ENCODE measurements at places on chromosomes 3 and 15.

GRCh38 chr3:184022323-184022722, 4.6 kb upstream of the ABCC5 start:
- peak overlapping the region; percentile 80 for H3K27ac ChIP-seq
- peaks cover 9% of the 10 kb centered on the region for H3K4me1 ChIP-seq
- H3K27me3 ChIP-seq: no peaks in the 10 kb centered on the region
- H3K4me3 ChIP-seq: no peak overlapping the region
- H3K36me3 ChIP-seq: no peaks in the 10 kb centered on the region
- DNase-seq: no peak

DNA sequence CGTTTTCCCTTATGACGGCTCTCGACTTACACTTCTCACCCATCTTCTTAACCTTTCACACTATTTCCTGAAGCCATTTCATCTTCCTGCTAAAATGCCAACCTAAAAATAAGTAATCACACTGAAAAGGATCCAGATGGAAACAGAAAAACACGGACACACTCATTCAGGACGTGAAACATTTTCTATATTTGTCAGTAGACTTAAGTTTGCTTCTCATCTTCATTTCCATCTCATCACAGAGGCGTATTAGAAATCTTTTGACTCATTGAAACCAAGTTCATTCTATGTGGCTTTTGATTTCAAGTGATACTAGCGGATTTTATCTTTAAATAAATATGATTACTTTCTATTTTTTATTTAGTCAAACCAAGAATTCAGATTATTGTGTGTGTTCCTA, 27.4 kb upstream of the DLG1 start:
- no peaks in the 10 kb centered on the region for H3K27me3 ChIP-seq
- no peaks in the 10 kb centered on the region for H3K36me3 ChIP-seq
- no peak for DNase-seq
- no peak overlapping the region for H3K4me3 ChIP-seq
- no peaks in the 10 kb centered on the region for H3K4me1 ChIP-seq

DNA sequence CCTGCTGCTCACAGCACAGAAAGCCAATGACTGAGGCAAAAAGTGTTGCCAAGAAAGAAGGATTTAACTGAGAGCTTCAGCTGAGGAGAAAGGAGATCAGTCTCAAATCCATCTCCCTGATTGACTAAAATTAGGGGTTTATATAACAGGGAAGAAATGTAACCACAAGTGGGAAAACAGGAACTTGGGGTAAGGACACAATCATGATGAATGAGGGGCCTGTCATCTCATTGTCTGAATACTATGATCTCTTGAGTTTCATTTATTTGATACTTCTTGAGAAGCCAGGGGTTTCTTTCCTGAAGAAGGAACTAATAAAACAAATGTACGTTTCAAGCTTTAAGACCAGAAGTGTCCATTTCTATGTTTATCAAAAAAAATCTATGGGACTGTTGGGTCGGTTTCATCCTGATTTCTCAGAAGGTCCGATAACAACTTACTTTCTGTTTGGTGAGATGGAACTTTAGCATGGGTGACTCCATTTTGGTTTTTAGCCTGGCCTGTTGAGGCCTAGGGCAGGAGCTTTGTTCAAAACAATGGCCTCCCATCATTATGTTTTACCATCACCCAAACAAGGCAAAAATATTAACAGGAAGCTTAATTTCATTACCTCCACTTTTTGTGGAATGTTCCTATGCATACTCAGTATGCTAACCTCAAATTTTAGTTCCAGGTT, 76.6 kb upstream of the PIAS1 start:
- H3K27ac ChIP-seq: no peak overlapping the region
- no peak overlapping the region for H3K4me3 ChIP-seq
- no peaks in the 10 kb centered on the region for H3K27me3 ChIP-seq

- H3K36me3 ChIP-seq: peaks cover 75% of the 10 kb centered on the region
- H3K4me3 ChIP-seq: no peak overlapping the region
- no peak for DNase-seq
- H3K27ac ChIP-seq: no peak overlapping the region
Observed at GRCh38 chr3:134161898-134162615, 88.6 kb downstream of the RYK start.

GRCh38 chr15:28096670-28097431, 2.3 kb downstream of the OCA2 start:
- no peaks in the 10 kb centered on the region for H3K36me3 ChIP-seq
- H3K27me3 ChIP-seq: peaks cover 99% of the 10 kb centered on the region
- DNase-seq: peak; percentile 79

DNA sequence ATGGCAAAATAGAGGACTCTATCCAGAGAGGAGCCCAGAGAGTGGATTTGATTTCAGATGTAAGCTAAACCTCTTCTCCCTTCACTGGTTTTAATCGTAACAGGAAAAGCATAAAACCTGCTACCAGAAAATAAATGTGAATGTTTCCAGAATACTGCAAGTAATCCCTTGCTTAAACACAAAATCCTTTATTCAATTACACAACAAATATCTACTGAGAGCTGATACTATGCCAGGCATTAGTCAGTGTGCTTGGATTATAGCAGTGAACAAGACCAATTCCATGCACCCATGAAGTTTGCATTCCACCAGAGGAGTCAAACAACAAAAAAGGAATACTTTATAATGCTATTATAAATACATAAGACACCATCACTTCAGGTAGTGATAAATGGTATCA, 15.1 kb downstream of the AVEN start:
- no peaks in the 10 kb centered on the region for H3K27me3 ChIP-seq
- no peak overlapping the region for H3K4me3 ChIP-seq
- no peak overlapping the region for H3K27ac ChIP-seq
- no peaks in the 10 kb centered on the region for H3K36me3 ChIP-seq
- no peaks in the 10 kb centered on the region for H3K4me1 ChIP-seq
- DNase-seq: no peak

DNA sequence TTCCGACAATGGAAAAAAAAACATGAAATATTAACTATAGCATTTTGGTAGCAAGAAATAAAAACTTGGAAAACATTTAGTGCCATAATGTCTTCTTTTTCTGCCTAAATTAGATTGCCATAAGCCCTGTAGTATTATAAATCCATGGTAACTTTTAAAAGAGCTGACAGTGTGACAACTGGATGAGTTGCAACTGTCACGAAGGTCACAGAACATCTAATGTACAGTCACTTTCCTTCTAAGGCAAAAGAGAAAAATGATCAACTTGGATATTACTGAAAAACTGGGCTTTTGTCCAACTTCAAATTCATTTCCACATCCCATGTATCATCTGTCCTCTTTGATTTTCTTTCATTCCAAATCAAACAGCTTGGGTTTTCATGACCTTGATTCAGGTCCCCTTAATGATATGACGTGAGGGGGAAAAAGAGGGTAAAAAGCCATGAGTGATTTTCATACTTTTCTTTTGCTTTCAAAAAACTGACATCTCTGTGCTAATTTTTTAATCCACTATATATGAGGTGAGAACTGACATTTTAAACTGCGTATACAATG, 602 bp downstream of the CPB1 start:
- no peak for DNase-seq
- H3K27me3 ChIP-seq: no peaks in the 10 kb centered on the region
- H3K4me3 ChIP-seq: no peak overlapping the region
- H3K4me1 ChIP-seq: peaks cover 7% of the 10 kb centered on the region
- no peaks in the 10 kb centered on the region for H3K36me3 ChIP-seq

- peak overlapping the region; percentile 51 for H3K27ac ChIP-seq
- H3K27me3 ChIP-seq: no peaks in the 10 kb centered on the region
- H3K36me3 ChIP-seq: no peaks in the 10 kb centered on the region
Observed at GRCh38 chr15:101244036-101244781, 7.6 kb downstream of the CHSY1 start.

DNA sequence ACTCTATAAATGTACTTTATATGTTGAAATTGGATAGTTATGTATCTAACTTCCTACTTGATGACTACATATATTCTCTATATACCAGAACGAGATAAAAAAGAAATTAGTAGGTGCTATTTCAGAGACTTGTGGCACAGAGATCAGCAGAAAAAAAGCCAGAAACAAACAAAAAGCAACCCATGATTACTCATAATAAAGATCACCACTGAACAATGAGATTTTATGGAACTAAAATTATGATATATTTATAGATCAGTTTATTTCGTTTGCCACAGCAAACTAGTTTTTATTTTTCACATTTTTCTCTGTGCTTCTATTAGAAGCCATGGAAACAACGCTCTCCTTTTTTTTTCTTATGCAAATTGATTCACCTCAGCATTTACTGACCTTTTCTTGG, 15.1 kb upstream of the PROK2 start:
- H3K4me3 ChIP-seq: no peak overlapping the region
- no peaks in the 10 kb centered on the region for H3K4me1 ChIP-seq
- no peak for DNase-seq
- H3K27ac ChIP-seq: no peak overlapping the region
- no peaks in the 10 kb centered on the region for H3K27me3 ChIP-seq

DNA sequence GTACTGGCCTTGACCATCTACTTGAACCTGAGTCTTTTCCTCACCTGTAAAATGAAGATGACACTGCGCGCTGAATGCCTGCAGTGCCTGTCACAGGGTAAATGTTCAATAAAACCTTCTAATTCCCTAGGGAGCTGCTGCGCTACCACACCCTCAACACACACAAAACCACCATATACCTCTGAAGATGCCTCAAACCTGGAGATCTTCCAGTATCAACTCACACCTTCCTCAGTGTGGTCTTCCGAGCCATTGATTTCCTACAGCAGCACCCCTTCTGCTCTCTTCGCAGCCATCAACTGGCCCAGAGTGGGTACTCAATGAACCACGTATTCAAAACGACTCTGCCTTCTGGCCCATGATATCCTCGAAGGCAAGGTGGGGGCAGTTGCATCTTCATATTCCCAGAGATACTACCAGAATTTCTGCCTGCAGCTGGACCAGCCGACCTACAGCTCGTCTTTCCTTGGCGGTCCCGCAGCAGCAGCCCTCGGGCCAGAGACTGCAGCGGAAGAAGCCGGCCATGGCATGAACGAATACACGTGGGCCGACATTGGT, 695 bp downstream of the RPL32 start:
- peaks cover 40% of the 10 kb centered on the region for H3K36me3 ChIP-seq
- DNase-seq: no peak
- peak overlapping the region; percentile 96 for H3K27ac ChIP-seq
- H3K4me3 ChIP-seq: peak overlapping the region; percentile 88
- peaks cover 44% of the 10 kb centered on the region for H3K4me1 ChIP-seq

- no peak overlapping the region for H3K27ac ChIP-seq
- no peak overlapping the region for H3K4me3 ChIP-seq
- no peaks in the 10 kb centered on the region for H3K27me3 ChIP-seq
- H3K4me1 ChIP-seq: no peaks in the 10 kb centered on the region
- no peak for DNase-seq
Observed at GRCh38 chr15:54559405-54560069, 581.3 kb downstream of the UNC13C start.

- peaks cover 6% of the 10 kb centered on the region for H3K4me1 ChIP-seq
- no peak overlapping the region for H3K4me3 ChIP-seq
- DNase-seq: no peak
- H3K27me3 ChIP-seq: no peaks in the 10 kb centered on the region
- no peak overlapping the region for H3K27ac ChIP-seq
- no peaks in the 10 kb centered on the region for H3K36me3 ChIP-seq
Observed at GRCh38 chr3:46228260-46229242, 13.7 kb upstream of the CCR3 start.

DNA sequence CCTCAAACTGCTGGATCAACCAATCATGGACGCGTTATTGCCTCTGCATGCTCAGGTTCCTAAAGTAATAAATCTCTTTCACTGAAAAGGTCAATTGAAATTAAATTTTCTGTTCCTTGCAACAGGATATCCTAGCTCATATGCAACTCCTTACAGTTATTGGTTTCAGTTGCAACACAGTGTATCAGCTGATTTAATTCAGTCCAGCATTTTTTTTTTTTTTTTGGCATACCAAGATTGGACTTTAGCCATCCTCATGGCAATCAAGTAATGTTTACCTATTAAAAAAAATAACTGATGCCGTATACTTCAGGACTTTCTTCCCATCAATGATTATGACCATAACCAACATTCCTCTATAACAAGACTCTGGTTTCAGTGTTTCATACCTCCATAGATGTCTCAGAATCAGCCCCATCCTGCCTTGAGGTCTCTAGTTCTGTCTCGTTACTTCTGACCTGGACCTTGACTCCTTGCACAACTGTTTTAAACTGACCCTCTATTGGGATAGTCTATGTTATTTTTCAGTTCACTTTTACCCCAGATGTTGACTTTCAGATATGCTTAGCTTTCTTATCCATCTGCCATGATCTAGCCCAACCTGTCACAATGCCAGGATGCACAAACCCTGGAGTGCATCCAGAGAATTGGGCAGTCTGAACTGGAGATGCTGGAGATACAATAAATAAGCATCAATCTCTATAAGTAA, 265.0 kb upstream of the GADL1 start:
- no peak for DNase-seq
- no peak overlapping the region for H3K27ac ChIP-seq
- H3K4me3 ChIP-seq: no peak overlapping the region
- no peaks in the 10 kb centered on the region for H3K4me1 ChIP-seq
- no peaks in the 10 kb centered on the region for H3K27me3 ChIP-seq

GRCh38 chr3:40939030-40939740, 260.1 kb upstream of the CTNNB1 start:
- H3K4me1 ChIP-seq: no peaks in the 10 kb centered on the region
- H3K4me3 ChIP-seq: no peak overlapping the region
- no peak for DNase-seq
- no peaks in the 10 kb centered on the region for H3K36me3 ChIP-seq
- H3K27ac ChIP-seq: no peak overlapping the region
- no peaks in the 10 kb centered on the region for H3K27me3 ChIP-seq

DNA sequence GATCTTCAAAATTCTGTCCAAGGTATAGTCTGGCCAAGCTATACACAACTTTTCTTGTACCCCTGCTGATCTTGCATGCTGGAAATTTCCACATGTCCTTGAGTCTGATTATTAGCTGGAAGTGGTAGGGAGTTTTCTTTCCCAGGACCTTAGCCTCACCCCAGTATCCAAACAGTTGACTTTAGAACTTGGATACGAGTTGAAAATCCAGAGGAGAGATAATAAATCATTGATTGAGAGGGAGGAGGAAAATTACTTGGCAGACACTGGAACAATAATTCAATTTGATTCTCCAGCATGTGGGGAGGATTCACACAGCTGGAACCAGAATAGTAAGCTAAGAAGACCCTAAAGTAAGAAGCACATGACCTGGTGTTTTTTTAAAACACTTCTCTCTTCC, 116.4 kb downstream of the IL5RA start:
- no peak overlapping the region for H3K27ac ChIP-seq
- no peaks in the 10 kb centered on the region for H3K27me3 ChIP-seq
- DNase-seq: no peak
- no peak overlapping the region for H3K4me3 ChIP-seq
- no peaks in the 10 kb centered on the region for H3K4me1 ChIP-seq

DNA sequence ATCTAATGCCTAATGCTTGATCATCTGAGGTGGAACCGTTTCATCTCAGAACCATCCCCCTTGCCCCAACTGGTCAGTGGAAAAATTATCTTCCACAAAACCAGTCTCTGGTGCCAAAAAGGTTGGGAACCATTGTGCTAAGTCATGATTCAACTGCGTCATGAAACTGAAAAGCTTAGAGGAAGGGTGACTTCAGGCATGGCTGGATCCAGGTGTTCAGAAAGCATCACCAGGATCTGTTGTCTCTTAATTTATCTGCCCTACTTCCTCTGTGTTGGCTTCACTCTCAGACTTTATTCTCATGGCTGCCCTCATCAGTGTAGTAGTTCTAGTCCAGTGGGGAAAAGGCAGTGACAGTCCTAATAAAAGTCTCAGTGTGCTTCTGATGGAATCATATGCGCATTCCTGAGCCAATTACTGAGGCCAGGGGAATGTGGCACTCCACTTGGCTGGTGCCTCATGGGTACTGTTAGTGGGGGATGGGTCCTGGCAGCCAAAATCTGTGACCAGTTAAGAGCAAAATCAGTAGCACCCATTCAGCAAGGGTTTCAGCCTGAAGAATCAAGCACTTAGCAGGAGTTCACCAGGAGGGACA, 110.3 kb downstream of the WNT5A start:
- no peak overlapping the region for H3K27ac ChIP-seq
- H3K4me1 ChIP-seq: no peaks in the 10 kb centered on the region
- H3K27me3 ChIP-seq: no peaks in the 10 kb centered on the region
- no peaks in the 10 kb centered on the region for H3K36me3 ChIP-seq
- H3K4me3 ChIP-seq: no peak overlapping the region

Data from spleen (tissue), 13 donors.